ENCODE measurements at places on chromosomes 1 and 21.

- DNase-seq: peak; percentile 44
Measured at GRCh38 chr21:26846036-26846931, 1.1 kb upstream of the ADAMTS1 start.

- DNase-seq: no peak
Measured at GRCh38 chr1:2411801-2412394, 466 bp downstream of the PEX10 start.

- DNase-seq: no peak
Measured at GRCh38 chr1:7679159-7679872, 91.8 kb upstream of the VAMP3 start.

GRCh38 chr21:36994501-36995158, 11.9 kb upstream of the RIPPLY3 start:
- no peak for DNase-seq

GRCh38 chr21:31294691-31295090, 49.4 kb downstream of the TIAM1 start:
- no peak for DNase-seq

GRCh38 chr1:156075162-156075561, 7.1 kb downstream of the MEX3A start:
- no peak for DNase-seq

DNA sequence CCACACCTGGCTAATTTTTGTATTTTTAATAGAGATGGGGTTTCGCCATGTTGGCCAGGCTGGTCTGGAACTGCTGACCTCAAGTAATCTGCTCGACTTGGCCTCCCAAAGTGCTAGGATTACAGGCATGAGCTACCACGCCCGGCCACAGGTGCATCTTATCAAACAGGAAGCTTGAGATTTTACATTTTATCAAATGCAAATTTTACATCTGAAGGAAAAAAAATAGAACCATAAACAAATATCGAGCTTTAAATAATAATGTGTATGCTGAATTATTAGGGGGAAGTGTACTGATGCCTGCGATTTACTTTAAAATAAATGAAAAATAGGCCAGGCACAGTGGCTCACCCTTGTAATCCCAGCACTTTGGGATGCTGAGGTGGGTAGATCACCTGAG, 16.6 kb upstream of the BRWD1 start:
- no peak for DNase-seq

- peak; percentile 16 for DNase-seq
Measured at GRCh38 chr1:186404454-186405051, 28.9 kb downstream of the ODR4 start.

DNA sequence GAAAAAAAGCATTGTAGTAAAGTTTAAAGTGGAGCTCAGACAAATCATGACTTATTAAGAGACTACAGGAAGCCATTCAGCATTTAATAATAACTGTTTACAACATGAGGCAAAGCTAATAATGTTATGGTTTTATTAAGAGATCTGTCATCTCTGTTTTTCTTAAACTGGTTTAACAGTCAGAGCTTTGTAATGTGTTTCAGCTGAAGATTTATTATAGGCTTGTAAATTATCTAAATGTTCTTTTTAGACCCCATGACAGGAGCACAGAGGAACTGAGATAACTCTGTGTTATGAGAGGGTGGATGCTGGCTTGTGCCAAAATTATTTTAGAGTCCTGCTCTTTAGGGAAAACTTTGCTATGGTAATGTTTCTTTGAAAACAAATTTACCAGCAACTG, 38.0 kb upstream of the RWDD3 start:
- DNase-seq: no peak

DNA sequence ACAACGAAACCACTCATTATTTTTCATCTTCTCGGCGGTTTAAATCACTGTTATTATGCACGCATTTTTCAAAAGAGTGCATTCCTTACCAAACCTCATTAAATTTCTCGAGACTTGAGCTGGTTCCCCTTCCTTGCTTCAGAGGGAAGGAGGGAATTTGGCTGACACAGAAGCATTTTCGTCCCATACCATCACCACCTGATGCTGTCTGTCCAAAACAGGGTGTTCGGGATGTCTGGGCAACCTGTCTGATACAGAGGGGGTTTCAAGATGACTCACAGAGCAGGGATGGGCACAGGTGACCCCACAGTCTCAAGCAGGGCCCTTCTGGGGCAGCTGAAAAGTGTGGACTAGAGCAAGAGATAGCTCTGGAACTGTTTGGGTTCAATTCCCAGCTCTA, 12.3 kb upstream of the RCC2 start:
- DNase-seq: no peak

- DNase-seq: no peak
Measured at GRCh38 chr1:28411656-28412055, 42.1 kb downstream of the PHACTR4 start.

- DNase-seq: no peak
Measured at GRCh38 chr21:41703857-41704501, 62.9 kb downstream of the RIPK4 start.

DNA sequence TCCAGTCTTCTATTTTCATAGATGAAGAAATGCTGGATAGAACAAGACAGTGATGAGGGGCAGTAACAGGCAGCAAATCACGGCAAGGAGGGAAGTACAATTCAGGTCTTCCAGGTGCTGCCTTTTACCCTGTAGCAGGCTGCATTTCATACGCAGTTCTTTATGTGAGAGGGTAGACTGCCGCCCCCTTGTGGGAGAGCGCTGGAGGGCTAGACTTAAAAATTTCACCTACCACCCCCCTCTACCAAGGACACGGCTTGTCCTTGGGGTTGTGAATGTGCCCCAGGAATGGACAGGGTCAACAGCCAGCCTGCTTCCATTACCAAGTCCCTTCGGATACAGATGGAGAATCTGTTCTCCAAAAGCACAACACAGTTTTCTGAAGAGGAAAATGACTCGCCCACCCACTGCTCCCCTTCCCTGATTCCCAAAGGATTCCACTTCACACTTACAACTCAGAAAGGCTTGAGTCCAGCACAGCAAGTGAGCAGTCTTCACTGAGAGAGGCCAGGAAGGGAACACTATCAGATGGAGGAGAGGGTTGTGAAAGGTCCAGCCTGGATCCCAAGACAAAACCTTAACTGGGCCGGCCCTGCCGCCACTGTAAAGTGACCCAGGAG, 7.4 kb downstream of the WDR77 start:
- no peak for DNase-seq

GRCh38 chr1:56434025-56434424, 145.3 kb downstream of the PLPP3 start:
- no peak for DNase-seq

GRCh38 chr1:97331165-97331564, 589.7 kb downstream of the DPYD start:
- no peak for DNase-seq

GRCh38 chr21:36386031-36386642, 945 bp downstream of the CHAF1B start:
- no peak for DNase-seq

- DNase-seq: no peak
Measured at GRCh38 chr1:1208713-1209433, 2.5 kb upstream of the TNFRSF18 start.

- no peak for DNase-seq
Measured at GRCh38 chr1:61983236-61983635, 211.4 kb upstream of the L1TD1 start.

GRCh38 chr1:87902830-87903229, 574.1 kb downstream of the LMO4 start:
- DNase-seq: no peak

- DNase-seq: no peak
Measured at GRCh38 chr21:46121286-46122221, 23.6 kb downstream of the COL6A2 start.

DNA sequence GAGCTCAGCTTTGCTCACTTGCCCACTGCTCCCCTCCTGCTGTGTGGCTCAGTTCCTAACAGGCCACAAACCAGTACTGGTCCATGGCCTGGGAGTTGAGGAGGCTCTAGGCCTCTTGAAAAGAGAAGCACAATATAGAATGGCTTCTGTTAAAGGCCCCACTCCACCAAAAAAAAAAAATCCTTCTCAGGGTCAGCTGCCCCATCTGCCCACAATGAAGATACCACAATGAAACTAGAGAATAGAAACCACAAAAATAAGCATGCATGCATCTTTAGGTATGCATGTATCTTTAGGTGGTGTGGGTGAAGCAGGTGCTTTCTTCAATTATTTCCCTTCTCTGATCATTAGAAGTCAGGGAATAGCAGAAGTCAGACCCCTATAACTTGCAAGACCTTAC, 620.4 kb upstream of the BEND5 start:
- DNase-seq: no peak

GRCh38 chr21:26041431-26042180, 129.0 kb downstream of the APP start:
- DNase-seq: no peak

DNA sequence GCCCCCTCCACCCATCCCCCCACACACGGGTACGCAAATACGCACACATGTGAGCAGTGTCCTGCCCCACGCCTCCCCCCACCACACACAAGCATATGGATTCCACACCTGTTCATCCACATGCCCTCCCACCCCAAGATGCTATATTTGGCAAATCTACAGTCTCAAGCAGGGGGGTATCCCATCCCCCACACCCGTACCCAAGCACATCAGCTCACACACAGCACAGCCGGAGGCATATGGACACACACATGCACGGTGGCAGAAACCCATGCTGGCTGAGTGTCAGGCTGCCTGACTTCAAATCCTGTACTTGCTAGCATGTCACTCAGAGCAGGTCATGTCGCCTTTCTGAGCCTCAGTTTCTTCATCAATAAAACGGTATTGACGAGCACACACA, 10.6 kb downstream of the COL16A1 start:
- no peak for DNase-seq

DNA sequence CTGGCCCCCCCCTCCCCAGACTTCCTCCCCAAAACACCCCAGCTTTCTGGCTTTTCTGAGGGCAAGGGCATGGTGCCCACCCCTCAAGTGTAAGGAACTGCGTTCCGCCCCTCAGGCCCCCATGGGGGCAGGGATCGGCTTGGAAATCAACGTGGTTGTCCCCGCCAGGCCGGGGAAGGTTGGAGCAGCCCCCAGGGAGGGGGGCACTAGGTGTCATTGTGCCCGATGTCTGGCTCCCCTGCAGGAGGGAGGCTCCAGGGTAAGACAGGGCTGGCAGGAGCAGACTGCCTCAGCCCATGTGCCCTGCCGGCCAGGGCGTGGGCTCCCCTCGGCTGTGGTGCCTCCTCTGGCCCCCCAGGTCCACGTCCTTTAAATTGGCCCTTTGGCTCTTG, 7.4 kb upstream of the TFAP2E start:
- no peak for DNase-seq

GRCh38 chr1:155062702-155063411, 683 bp upstream of the EFNA4 start:
- no peak for DNase-seq

GRCh38 chr1:181406989-181407388, 76.3 kb upstream of the CACNA1E start:
- DNase-seq: no peak

DNA sequence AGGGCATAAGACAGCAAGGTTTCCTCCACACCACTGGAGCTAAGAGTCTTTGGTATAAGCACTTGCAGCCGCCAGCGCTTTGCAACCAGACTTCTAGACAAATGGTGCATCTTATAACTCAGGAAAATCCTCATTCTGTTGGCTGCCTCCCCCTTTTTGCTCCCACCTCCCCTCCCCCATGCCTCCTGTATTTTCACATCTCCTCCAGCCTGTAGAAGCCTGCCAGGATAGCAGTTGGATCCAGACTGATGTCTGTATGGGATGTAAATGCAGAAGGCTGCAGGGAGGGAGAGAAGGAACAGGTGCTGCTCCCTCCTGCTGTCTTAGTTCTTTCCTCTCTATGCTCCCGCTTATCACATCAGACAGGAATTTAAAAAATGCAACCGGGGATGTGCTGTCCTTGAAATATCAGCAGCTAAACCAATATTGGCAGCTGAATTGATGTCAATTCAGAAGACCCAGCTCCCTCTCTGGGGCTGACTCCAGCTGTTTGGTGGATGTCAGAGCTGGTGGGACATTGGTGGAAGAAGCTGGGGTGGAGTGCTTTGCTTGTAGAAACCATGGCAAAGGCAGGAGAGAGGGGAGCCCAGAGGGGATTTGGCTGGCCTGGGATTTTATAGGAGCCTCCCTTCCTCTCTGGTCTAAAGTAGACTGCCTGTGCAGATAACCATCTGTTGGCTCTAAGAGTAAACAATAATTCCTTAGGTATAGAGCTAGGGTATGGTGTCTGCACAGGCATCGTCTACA, 53.5 kb downstream of the NFASC start:
- DNase-seq: no peak

- no peak for DNase-seq
Measured at GRCh38 chr21:42007356-42007940, 2.7 kb downstream of the ZBTB21 start.

GRCh38 chr1:203871114-203871880, 9.9 kb downstream of the SNRPE start:
- DNase-seq: no peak

- no peak for DNase-seq
Measured at GRCh38 chr1:95701450-95702173, 467.6 kb downstream of the RWDD3 start.

DNA sequence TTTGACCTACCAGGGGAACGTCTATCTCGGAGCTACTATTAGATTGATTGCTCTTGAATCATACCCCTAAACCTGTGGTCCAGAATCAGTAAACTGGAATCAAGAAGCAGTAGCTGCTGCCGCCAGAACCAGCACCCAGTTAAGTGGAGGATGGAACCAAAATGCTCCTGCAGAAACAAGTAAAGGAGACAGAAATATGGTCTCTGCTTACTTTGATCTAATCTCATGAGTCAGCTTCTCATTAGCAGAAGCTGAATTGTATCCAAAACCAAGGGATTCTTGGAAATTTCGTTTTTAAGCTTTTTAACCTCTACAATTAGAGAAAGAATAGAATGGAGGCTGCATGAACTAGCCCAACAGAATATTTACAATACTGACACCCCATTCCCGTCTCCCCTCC, 42.6 kb upstream of the PIGV start:
- no peak for DNase-seq

- no peak for DNase-seq
Measured at GRCh38 chr1:111444031-111444430, 5.0 kb downstream of the WDR77 start.

DNA sequence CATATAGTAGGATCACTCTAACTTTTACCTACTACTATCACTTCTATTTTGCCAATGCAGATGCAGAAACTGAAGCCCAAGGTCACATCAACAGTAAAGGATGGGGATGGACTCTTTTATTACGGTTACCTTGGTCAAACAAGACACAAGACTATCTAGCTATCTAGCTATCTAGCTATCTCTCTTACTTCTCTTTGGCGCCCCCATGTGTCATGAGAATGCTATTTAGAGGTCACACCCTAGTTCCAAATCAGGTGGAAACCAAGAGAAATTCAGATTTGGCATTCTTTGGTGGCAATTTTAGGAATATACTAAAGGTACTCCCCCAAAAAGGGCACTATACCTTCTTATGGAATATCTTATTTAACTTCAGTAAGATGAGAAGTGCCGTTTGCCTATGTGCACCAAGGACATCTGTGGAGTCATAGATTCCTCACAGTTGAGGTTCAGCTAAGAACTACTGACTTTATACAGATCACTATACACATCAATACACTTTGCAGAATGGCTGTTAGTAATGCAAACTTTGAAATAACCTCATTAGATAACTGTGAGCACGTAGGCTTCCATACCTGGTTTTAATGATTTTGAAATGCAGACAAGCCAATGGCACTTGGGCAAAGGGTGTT, 6.7 kb downstream of the ZNF648 start:
- no peak for DNase-seq

- no peak for DNase-seq
Measured at GRCh38 chr1:40625076-40625475, 40.4 kb downstream of the RIMS3 start.
